ENCODE measurements at places on chromosomes 1 and 21.

DNA sequence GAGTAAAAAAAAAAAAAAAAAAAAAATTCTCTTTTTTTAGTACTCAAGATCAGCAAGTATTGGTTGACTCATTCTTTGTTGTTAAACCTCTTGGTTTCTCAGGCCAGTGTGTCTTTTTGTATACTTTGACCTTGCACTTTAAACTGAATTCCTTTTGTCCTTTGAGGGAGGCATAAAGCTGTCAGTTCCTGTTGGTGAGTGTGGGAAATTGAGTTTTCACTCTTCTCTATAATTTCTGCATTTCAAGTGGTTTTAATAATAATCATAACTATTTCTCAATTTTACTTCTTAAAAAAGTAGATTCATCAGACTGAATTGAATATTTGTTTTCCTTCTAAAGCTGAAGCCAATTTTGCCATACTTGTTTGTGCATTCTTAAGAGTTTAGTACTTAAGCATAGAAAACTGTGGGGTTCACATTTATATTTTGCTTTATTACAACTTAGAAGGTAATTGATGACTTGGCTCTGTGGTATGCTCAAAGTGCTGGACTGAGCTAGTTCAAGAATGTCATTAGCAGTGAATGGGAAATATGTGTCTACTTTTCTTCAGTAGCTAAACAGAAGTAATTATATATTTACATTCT lies 43.4 kb downstream of the ITSN1 start:
- no peak for DNase-seq

DNA sequence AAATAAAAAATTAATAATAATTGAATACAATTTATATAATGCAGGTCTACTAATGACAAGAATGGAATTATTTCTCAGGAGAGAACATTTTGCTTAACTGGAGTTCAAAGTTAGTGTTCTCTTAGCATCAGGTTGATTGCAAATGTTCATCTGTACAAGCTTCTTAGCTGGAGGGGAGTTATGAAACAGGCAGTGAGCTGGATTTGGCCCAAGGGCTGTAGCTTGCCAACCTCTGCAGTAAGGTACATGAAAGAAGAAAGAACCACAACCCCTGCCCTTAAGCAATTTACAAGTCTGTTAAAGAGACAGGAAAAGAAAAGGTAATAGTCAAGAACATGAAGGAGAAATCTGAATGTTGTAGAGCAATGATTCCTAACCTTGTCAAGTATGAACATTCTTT lies 17.0 kb downstream of the LPGAT1 start:
- DNase-seq: no peak

- DNase-seq: no peak
Measured at GRCh38 chr1:77024500-77024899, 157.2 kb downstream of the ST6GALNAC5 start.

DNA sequence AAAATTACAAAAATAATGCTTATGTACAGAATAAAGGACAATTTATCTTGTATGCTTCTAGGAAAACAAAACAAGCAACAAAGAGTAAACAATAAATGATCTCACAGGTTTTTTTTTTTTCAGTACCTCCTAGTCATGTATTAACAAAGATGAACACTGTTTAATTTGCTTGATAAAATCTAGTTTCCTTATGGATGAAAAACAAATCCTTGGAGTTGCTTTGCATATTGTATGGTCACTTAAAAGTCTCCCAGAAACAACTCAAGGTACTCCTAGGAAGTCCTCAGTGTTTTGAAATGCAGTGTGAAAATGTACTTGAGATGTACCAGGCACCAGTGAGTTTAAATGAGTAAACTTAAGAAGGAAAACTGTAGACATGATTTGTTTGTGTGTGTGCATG lies 686.0 kb upstream of the BRINP3 start:
- DNase-seq: no peak

DNA sequence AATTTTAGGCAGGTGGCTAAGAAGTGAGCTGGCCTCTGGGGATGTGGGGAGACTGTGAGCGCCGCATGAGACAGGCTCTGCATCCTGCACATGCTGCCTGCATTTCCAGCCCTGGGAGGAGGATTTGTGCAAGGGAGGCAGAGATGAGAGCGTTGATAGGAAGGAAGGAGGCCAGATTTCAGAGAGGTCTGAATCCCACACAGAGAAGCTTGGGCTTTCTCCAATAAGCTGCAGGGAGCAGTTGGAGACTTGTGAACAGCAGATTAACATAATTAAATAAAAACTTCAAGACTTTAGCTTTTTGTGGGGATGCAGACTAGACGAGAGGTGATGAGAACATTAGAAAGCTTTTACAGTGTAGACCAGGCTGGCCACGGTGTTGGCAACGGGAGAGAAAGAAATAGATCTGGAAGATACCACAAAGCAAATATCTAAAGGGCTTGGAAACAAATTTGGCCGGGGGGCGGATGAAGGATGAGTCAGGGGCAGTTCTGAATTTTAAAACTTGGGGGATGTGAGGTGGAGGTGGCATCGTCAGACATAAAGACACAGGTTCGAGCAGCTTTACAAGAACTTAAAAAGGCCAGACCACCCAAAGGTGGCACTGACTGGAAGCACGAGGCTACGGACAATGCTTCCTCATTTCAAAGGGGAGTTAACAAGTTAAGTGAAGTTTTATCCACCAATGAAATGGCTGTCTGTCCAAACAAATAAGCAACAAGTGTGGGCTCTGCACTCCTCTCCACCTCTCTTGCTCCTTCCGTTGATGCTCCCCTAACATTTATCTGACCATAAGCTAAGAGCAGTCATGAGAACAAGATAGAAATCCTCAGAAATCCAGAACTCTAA lies 57.0 kb downstream of the HIVEP3 start:
- no peak for DNase-seq

DNA sequence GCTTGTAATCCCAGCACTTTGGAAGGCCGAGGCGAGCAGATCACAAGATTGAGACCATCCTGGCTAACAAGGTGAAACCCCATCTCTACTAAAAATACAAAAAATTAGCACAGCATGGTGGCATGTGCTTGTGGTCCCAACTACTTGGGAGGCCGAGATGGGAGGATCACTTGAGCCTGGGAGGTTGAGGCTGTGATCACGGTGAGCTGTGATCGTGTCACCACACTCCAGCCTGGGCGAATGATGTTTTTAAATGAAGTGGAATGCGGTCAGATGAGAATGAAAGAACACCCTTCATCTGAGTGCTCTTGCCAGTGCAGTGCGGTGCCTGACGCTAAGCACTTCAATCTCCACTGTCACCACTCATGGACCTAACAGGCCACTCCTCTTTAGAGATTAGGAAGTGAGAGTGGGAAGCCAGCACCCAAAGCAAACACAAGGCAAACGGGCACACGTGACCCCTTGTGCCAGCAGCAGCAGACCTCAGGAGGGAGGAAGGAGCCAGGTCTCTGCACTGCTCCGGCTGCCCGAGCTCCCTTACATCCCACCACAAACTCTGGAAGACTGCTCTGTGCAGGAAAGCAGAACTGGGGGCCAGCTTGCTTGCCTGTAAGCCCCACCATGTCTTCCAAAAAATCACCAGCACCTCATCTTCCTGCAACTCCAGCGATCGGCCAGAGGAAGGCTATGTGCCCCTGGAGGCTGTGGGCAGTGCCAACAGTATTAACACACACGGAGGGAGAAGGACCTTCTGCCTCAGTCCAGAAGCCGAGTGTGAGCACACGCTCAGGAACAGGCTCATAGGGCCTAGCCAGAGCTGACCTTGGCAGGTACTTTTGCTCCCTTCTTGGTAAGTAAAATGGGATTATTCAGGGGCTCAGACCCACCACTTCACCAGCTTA lies 9.7 kb downstream of the CTNNBIP1 start:
- no peak for DNase-seq

DNA sequence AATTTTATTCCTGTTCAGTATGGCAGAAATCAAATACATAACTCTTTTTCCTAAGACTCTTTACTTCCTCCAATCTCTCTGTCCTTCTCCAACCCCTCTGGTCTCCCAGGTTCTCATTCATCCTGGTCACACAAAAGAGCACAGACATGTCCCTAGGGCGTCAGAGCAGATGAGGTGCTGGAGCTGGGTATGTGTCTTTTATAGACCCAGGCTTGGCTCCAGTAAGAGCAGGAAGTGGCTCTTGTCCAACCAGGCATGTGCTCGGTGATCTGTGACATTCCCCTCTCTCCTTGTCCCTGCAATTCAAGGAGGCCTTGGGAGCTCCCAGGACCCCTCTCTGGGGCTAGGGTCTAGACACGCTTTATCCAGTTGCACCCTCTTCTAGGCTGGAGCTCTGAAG lies 18.0 kb upstream of the LCE2D start:
- no peak for DNase-seq

DNA sequence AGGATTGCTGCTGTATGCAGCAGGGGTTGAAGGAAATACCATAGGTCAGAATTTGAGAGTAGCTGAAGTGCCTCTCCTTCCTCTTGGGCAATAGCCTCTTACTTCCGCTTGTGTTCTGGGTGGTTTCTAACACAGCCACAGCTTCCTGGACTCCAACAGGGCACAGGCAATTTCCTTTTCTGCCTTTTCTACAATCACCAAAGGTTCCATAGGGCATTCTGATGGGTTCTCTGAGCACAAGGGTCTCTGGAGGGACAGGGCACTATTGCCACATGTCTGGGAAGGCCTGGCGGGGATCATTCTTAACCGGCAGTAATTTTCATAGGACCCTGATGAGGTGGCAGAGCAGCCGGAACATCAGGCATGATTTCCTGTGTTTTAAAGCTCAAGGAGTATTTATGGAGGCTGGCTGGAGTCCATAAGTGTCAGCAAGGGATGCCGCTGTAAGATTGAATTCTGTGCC lies 5.5 kb upstream of the AGTRAP start:
- peak; percentile 35 for DNase-seq

- no peak for DNase-seq
Measured at GRCh38 chr1:228652116-228652515, 83.2 kb upstream of the RHOU start.

- no peak for DNase-seq
Measured at GRCh38 chr1:15191770-15192169, 38.2 kb downstream of the TMEM51 start.

DNA sequence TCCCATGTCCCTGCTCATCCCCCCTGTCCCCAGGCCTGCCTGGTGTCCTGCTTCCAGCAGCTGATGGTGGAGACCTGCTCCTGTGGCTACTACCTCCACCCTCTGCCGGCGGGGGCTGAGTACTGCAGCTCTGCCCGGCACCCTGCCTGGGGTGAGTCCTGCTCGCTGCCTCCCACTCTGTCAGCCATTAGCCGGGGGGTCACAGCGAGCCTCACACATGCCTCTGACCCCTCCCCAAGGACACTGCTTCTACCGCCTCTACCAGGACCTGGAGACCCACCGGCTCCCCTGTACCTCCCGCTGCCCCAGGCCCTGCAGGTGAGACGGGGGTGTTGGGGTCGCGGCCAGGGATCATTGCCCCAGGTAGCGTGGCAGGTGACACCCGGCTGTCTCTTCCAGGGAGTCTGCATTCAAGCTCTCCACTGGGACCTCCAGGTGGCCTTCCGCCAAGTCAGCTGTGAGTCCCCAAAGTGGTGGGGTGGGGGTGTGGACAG lies 10.0 kb downstream of the SCNN1D start:
- peak; percentile 70 for DNase-seq

- no peak for DNase-seq
Measured at GRCh38 chr1:207807690-207808321, 56.0 kb downstream of the CD46 start.

GRCh38 chr1:181015251-181015615 lies 7.4 kb downstream of the STX6 start:
- no peak for DNase-seq

- no peak for DNase-seq
Measured at GRCh38 chr1:167173516-167174184, 47.0 kb upstream of the POU2F1 start.

All from activated naive CD8-positive, alpha-beta T cell treated with anti-CD3 and anti-CD28 coated beads, Interleukin-2, amount 50 U/mL, for 24 hours (primary cell).